ENCODE measurements at places on chromosomes 7 and 10.

- no peak for DNase-seq
Observed at GRCh38 chr10:68811314-68812009, 15.9 kb upstream of the STOX1 start.

DNA sequence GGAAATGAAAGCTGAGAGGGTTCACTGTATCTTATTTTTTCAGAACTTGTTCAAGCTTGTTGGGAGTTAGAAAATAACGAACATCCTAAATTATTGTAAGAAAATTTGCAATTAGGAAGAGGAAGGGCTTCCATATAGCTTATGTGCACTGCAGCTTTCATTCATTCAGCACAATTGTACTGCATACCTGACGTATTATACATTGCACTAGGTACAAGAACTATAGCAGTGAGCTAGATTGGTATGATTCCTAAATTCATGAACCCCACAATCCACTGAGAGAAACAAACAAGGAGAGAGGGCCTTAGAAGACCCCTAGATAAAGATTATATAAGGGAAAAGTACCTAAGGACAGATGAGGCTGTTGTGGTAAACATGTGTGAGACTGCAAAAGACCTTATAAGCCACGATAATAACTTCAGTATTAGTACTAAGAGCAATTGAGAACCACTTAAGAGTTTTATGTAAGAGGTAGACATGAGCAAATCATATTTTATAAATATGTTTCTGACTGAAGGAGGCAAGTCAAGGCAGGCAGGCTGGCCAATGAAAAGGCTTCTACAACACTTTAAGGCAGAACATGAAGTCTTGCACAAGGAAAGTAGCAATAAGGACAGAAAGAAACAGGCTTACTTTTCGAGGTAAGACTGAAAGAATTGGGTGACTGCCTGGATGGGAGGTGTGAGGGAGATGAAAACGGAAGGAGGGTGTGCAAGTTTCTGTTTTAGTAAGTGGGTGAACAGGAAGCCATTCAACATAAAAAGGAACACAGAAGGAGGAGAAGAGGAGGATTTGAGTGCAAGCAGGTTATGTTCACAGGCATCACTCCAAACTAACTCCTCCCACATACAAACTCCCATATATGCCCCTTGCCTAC, 77.9 kb upstream of the LRRN3 start:
- no peak for DNase-seq

DNA sequence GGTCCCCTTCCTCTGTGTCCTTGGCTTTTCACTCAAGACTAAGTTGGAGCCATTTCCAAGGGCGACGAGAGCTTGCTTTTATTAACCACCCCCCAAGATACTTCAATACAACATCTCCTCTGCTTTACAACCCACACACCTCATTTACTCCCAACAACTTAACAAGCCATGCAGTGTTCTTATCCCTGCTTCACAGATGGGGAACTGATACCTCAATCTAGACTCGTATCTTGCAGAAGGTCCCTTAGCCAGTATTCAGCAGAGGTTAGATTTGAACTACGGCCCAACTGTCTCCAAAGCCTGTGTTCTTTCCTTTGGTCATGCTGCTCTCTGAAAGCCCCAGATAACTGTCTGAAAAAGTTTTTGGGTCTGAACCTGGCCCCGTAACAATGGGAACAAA, 444.8 kb downstream of the GRID1 start:
- DNase-seq = no peak

DNA sequence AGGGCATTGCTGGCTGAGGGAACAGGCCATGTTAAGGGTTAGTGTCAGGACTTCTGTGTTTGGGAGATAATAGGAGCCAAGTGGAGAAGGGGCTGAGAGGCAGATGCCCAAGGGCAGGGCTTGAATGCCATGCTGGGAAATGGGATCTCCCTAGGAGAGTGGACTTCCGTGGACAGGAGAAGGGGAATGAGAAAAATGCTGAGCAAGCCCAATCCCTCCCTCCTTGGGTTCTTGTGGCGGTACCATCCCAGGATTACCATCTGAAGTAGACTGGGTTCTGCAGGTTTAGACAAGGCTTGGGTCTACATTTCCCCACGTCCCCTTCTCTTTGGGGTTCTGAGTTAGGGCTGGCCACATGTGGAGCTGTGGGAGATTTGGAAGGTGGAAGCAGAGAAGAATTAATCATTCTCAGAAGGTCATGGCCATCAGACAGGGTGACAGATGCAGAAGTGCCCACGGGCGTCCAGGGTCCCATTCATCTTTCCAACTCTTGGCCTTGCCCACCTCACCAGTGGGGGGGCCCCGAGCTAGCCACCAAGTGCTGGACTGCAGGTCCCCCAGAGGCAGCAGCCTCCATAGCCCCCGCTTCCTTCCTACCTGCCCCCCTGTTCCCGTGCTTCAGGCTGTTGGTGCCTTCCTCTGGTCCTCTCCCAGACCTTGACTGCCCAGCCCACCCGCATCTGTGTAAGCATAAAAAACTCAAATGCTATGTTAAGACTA, 354.8 kb downstream of the RPS24 start:
- DNase-seq = no peak

DNA sequence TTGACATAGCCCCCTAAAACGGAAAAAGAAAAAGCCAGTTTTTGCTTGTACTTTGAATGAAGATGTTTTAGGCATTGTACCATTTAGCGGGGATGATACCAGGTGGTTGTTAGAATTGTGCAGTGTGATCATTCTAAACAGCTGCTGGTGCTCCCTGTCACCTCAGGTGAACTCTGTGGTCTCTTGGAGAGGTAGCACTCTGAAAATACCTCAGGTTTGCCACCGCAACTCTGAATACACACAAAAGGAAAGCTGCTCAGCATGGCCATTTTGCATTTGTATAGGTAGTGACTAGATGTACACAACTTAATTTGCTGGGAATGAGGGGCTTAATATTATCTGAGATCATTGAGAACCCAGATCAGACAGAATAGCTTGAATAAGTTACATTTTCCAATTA, 52.6 kb downstream of the PLEKHA8 start:
- no peak for DNase-seq
